GM19239 (cell line): ENCODE measurements at places on chromosomes 12 and 14.

DNA sequence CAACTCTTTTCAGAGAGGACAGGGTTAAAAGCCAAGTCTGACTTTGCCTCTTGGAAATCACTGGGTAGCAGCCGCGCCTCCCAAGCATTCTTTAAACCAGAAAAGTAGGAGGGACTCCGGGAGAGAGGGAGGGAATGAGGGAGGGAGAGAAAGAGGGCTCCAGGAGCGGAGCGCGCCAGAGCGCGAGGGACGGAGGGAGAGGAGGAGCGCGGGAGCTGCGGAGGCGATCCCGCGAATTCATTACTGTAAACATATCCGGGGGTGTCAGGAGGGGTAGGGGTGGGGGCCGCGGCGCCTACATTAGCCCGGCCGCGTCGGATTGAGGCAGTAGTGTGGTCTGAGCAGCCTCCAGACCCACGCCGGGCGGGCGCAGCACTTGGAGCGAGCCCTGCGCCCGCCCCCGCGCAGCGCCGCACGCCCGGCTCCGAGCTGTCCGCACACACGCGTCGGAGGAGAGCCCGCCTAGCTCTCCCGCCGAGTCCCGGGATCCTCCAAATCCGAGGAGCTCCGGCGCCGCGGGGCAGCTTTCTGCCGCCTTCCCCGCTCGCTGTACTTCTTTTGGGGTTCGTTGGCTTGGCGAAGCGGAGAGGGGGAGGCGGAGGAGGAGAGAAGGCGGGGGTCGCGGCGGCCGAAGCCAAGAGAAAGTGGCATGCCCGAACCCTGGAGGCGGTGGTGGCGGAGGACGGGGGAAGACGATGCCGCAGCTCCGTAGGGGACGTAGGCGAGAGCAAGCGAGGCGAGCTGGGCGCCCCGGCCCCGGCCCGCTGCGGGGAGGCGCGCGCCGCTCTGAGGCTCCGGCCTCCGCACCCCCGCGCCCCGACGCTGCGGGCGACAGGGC, 3.3 kb downstream of the FLRT2 start:
- DNase-seq = no peak

DNA sequence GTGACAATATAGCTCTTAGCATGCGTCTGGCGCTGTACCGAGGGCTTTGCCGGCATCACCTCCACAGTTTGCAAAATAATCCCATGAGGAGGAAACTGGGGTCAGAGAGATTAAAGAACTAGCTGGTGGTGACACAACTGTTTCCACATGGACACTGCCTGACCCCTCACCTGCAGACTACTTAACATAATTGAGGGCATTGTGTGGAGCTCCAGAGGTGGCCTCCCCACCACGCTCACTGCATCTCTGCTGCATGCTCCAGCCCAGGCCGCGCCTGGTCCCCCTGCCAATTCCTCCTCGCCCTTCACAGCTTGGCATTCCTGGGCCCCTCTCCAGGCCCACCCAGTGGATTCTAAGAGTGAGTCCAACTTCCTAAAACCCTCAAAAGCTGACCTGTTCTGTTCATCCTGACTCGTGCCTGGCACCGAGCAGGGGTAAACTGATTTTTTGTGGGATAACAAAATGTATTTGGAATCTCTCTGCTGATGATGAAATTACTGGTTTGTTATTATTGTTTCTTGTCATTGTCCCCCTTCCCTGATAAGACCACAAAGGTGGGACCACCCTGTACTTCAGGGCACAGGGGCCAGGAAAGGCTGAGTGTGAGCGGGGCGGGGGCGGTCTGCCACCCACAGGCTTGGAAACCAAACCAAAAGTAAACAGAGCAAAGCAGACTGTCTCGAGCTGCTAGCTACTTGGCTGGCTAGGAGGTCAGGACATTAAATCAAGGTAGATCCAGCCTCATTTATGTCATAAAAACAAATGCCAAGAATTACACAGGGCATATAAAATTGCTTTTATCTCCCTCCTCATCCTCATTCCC, 40.6 kb downstream of the CHGA start:
- no peak for DNase-seq

- no peak for DNase-seq
These were observed 69.5 kb upstream of the GNPNAT1 start for GRCh38 chr14:52860910-52861309.

GRCh38 chr12:3140284-3140683, 63.1 kb downstream of the TSPAN9 start:
- no peak for DNase-seq

GRCh38 chr12:67456431-67456901, 187.3 kb downstream of the CAND1 start:
- DNase-seq = no peak

DNA sequence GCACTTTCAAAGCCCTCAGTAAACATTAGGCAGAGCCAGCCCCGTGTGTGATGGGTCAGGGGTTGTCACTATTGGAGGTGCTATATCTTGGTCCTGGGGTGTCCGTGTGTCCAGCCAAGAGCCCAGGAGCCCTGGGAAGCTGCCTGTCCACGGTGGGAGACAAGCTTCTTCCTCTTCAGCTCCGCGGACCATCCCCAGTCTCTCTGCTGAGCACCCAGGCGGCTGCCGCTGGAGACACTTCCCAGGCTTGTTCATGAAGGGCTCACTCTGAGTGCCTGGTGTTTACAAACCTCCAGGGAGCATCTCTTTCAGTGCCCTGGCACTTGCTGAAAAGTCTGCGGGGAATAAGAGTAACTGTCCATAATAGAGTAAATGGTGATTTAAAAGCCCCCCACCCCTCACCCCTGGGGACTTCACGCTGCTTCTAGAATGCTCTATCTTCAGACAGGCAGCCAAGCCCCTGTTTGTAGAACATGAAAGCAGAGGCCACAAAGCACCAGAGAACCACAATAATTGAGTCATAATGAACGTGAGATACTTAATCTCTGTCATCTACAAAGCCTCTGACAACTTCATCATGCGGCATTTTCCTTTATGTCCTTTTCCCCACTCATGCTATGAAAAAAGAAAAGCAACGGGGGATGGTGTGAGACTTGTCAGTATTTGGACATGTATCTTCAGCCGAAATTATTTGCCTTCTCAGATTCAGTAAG, 178.6 kb downstream of the TMEM132C start:
- DNase-seq = no peak

GRCh38 chr14:81172353-81172752, 48.4 kb downstream of the GTF2A1 start:
- DNase-seq = no peak

- DNase-seq = no peak
These were observed 311.7 kb upstream of the FKBP4 start for GRCh38 chr12:2482938-2483660.
